ENCODE measurements at places on chromosomes 7 and 10. TPM values are rescaled to one million over a fixed set of nuclear protein-coding genes. Genes with fewer than 3 reads are reported as not detected.

The CNTNAP2 gene
- polyA plus RNA-seq, result 15.2 TPM

The AKR1E2 gene
- polyA plus RNA-seq, result 7.9 TPM

- DNase-seq, result no peak
These were observed 38.8 kb downstream of the FIGNL1 start for GRCh38 chr7:50411332-50411731.

DNA sequence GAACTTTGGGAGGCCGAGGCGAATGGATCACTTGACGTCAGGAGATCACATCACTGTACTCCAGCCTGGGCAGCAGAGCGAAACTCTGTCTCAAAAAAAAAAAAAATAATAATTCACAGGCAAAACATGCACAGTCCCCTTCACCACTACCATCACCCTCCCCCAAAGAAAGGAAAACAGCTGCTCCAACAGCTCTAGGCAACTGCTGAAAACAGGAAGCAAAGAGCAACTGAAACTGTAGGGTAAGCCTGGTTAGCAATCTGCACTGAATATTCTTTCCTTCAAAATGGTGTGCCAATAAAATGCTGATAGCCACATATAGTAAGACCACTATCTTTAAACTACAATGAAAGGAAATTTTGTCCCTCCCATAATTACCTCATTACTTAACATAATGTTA, 11.8 kb downstream of the NT5C2 start:
- DNase-seq, result no peak

GRCh38 chr10:73743905-73744663, at the start of gene SEC24C:
Gene SEC24C (plus strand): TSS chr10:73744372. CDS start chr10:73746833, 2,461 bp downstream.
- peak; percentile 97 for DNase-seq

DNA sequence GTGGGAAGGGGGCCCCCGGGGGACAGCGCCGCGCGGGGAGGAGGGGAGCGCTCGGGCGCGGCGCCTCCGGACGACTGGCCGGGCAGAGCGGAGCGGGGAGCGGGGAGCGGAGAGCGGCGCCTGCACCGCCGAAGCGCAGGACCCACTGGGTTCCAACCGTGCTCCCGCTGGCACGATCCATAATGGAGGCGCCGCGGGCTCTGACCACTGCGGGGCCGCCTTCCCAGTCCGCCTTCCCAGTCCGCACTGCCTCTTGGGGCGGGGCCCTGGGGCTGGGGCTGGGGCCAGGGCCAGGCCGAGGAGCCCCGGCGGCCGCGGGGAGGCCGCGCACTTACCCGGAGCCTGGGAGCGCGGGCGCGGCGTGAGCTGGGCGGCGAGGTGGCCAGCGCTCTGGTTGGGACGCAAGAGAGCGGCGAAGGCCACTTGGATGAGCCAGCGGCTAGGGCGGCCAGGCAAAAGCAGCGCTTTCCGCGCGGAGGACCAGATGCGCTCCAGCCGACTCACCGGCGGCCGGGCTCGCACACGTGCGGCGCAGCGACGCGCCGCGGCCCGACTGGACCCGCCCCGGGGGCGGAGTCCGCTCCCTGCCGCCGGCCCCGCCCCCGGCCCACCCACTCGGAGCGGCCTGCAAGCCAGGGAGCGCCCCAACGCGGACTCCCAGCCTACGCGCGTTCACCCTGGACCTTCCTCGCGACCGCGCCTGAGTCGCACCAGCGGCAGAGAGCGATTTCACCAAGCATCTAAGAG, at the start of gene PUS7:
PUS7 (minus strand) TSS at position 555 of the 747 bp plus-strand sequence. CDS start 13,759 bp downstream, outside the sequence.
- DNase-seq, result peak; percentile 90

DNA sequence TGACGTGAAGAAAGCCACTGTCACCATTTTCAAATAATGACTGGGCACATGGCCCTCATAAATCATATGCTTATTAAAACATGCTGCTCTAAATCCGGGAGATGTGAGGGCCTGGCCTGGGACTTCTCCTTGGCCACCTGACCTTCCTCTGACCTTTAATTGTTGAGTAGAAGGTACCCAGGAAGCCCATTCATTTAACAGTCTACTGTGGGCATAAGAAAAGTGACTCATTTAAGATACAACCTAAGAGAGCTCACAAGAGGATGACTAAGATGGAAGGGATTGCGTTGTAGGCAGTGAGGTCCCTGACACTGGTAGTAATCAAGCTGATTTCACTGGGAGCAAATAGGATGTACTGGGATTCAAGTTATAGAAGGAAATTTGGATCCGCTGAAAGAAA, 203.4 kb upstream of the GPR26 start:
- DNase-seq, result no peak

DNA sequence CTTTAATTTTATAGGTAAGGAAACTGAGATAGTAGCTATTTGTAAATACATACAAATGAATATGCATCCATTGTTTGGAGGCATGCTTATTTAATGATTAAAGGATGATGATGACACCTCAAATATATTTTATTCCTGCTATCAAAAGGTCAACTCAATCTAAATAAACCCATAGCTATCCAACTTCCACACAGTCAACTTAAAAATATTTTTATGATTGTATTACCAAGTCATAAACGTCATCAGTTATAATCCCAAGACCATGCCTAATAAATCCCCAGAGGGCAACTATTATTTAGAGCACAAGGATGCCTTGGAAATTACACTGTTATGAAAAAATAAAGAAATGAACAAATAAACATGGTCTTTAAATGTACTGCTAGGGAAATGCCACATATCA, 102.1 kb downstream of the MPP7 start:
- DNase-seq, result no peak

- no peak for DNase-seq
These were observed 778 bp upstream of the GET4 start for GRCh38 chr7:875476-876076.
